ENCODE measurements at places on chromosomes 5 and 9.

DNA sequence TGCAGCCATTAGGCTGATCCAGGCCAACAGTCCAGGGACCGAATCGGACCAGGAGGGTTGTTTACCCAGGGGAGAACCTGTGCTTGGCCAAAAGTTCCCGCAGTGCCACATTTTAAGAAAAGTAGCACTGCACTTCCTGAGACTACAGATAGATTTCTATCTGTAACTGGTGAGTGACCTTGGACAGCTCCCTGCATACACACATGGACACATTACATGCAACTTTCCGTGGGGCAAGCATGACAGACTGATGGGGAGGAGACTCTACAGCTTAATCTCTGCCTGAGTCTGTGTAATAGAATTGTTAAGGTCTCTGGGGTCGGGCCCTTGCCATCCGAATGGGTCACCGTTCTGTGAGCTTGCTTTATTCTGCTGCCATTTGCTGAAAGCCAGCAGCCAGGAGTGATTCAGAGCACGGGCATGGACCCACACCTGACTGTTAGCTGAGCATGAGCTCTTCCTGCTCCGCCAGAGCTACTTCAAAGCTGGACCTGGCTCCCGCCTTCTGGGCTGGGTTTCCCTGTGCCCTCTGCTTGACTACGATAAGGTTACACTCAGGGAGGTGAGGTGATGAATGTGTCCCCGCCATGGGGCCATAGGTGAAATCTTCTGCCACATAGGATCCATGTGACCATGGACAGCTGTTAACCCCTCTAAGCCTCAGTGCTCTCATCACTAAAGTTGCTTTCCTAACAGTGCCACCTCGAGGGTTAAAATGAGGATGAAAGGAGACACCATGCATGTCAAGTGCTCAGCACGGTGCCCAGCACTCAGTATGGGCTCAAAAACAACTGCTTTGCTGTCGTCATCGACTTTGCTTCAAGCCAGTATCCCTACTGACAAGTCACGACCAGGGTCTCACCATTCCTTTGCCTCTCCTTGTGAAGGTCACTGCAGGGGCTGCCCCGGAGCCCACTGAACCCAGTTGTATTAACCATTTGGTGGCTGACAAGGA, 200.0 kb downstream of the MELK start:
- DNase-seq = no peak

DNA sequence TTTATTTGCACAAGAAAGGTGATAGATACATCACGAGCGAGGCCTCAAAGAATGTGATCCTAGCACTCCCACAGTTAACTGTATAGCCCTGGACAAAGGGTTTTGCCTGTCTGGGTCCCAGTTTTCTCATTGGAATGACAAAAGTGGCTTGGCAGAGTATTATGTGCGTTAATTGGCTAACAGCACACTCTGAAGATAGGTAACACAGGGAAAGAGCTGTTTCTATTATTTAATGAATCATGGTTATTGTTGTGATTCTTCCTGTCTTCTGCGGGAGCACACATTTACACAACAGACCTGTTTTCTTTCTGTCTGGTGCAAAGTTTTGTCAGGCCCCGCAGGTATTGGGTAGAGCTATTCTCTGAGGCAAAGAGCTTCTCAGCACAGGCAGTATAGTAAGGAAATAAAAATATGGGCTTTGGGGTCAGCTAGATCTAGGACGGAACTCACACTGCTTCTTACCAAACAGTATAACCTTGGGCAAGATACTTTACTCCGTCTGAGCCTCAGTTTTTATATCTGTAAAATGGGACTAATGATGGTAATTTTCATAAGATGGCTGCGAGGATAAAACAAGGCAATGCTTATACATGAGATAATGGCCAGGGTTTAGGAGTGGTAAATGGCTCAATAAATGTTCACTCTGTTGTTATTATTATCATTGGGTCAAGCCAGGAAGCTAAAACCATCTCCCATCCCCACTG, 78.9 kb downstream of the PLAC8L1 start:
- DNase-seq = no peak

- no peak for DNase-seq
These were observed 3.4 kb downstream of the SMIM3 start for GRCh38 chr5:150781706-150782614.

DNA sequence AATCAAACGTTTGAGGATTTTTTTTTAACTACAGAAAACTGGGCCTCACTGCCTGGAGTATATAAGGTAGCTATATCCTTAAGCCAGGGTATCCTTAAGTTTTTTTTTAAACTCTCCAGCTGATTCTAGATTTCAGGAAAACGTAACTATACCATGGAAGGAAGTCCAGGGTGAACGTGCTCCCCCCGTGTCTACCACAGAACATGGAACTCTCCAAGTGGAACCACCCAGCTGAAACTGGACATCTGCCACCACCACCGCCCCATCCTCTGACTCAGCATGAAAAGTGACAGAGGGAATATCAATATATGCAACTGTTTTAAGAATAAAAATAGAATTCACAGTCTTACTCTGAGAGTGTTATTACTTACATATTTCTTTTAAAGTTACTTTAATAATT, 61.3 kb downstream of the DROSHA start:
- peak; percentile 1 for DNase-seq

DNA sequence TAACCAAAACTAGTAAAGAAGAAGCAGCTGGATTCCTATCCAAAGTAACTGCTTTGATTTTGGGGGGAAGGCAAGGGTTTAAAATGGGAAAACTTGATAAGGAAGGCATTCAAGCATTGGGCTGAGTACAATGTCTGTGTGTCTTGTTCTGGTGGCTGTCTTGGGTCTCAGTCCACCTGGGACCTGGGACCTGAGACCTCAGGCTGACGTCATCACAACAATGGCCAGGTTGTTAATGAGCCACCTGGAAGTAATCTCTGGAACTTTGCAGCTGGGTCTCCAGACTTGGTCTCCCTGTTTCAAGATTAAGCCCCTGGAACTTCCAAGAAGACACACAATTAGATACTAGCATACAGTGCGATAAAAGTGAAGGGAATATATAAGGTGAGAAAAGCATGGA, 157.5 kb downstream of the PIK3R1 start:
- DNase-seq = no peak

DNA sequence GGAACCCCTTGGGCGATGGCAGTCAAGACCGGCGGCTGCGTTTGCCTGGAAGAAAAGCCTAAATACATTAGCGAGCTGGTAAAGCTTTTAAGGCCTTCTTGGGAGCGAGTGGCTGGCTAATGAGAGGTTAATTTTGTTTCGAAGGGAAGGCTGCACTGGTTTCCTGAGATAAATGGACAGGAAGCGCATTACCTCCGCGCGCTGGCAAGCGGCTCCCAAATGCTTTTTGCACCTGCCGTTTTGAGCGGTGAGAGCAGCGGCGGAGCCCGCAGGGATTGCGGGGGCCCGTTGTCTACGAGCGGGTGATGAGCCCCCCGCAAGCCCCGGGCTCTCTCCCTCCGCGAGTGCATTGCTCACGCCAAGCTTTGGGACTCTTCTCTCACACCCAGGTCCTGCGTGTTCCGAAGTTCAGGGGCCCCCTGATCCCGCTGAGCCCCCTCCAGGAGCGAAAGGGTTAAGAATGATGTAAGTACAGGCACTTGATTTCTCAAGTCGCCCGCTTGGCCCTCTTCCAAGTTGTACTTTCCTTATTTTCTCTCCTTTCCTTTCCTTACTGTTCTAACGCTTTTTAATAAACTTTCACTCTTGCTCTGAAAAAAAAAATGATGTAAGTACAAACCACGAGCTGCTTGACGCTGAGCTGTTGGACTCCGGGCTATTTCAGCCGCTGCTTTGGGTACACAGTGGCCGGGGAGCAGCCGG, 3.1 kb upstream of the RGMB start:
- no peak for DNase-seq

GRCh38 chr5:175616083-175616482, 41.8 kb upstream of the HRH2 start:
- no peak for DNase-seq

DNA sequence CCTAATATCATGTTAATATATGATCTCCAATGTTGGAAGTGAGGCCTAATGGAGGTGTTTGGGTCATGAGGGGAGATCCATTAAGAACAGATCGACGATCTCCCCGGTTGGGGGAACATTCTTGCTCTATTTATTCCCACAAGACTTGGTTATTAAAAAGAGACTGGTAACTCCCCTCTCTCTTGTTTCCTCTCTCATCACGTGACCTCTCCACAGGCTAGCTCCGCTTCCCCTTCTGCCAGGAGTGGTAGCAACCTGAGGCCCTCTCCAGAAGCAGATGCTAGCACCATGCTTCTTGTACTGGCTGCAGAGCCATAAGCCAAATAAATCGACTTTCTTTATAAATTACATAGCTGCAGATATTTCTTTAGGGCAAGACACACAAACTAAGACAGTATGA, 794.4 kb downstream of the MTRR start:
- DNase-seq = no peak

- DNase-seq = no peak
These were observed 115.3 kb downstream of the SLIT3 start for GRCh38 chr5:169185626-169186025.

DNA sequence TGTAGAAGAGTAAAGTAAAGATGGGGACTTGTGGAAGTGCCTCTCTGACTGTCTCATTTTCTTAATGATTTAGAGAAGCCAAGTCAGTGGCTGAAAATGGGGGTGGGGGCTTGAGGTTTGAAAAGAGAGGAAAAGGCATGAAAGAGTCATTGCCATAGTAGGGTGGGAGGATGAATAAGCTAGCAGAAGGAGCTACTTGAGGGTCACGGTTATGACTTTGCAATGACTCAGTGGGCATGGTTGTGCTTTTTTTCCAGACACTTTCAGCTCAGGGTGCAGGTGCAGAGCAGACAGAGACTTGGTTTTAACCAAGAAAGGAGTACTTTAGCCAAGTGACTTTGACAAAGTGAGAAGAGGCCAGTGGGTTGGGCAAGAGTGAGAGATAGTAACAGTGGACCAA, 117.8 kb downstream of the PTTG1 start:
- DNase-seq = no peak

DNA sequence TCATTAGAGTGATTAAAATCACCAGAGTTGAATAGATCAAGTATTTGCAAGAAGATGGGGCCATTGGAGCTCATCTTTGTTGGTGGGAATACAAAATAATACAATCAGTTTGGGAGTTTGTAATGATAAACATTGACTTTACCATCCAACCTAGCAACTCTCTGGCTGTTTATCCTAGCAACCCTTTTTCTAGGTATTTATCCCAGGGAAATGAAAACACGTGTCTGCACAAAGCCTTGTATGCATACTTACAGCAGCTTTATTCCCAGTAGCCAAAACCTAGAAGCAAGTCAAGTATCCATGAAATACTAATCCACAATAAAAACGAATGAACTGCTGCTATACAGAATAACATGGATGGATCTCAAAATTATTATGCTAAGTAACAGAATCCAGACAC, 152.7 kb upstream of the DAB2 start:
- DNase-seq = no peak

- DNase-seq = no peak
These were observed 52.3 kb upstream of the FAM120AOS start for GRCh38 chr9:93505541-93506132.

DNA sequence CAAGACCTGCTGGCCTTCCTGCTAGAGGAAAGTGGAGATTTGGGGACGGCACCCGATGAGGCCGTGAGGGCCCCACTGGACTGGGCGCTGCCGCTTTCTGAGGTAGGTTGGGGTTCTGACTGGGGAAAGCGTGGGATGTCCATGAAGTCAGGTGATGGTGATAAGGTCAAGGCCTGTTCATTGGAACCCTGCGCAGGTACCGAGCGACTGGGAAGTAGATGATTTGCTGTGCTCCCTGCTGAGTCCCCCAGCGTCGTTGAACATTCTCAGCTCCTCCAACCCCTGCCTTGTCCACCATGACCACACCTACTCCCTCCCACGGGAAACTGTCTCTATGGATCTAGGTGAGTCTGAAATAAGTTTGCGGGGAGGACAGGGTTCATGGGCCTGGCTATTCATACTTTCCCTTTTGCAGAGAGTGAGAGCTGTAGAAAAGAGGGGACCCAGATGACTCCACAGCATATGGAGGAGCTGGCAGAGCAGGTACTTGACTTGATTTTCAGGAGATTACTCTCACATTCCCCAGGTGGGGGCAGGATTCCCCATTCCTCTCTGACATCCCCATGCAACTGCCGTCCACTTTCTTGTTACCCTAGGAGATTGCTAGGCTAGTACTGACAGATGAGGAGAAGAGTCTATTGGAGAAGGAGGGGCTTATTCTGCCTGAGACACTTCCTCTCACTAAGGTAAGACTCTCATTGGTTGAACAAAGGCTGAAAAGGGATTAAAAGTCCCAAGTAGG, 505 bp downstream of the CREB3 start:
- no peak for DNase-seq

- no peak for DNase-seq
These were observed 80.7 kb downstream of the KCNIP1 start for GRCh38 chr5:170584450-170585058.

DNA sequence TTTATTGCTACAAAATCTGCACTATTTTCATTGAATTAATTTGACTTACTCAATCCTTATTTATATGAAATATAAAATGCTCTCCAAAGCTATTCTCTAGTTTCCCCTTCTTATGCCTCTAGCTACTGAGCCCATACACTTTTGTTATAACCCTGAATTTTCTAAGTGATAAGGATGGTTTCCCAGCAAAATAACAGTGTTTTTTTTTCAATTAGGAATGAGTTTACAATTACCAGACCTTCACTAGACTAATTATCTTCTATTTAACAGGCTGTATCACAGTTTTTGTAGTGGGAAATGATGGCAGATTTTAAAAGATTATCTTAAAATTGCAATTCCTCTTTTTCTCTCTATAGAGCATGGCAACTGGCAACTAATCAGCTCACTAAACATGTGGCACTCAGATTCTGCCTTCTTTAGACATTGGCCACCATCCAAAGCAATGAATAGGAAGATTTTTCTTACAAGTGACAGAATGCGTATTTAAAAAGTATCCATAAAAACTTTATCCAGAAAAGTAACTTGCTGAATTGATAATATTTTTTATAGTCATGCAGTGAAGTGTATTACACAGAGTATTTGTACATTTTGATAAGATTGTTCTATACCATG, 585.7 kb upstream of the ZNF608 start:
- no peak for DNase-seq

- DNase-seq = no peak
These were observed 18.9 kb upstream of the GPX8 start for GRCh38 chr5:55140908-55141665.

GRCh38 chr5:154756009-154756867, 1.1 kb downstream of the LARP1 start:
- DNase-seq = no peak

GRCh38 chr5:173925449-173926071, 37.4 kb downstream of the CPEB4 start:
- DNase-seq = no peak

- no peak for DNase-seq
These were observed 102.2 kb downstream of the DEPDC1B start for GRCh38 chr5:60597572-60598320.
